ENCODE measurements at places on chromosomes 5 and 9. TPM values are rescaled to one million over a fixed set of nuclear protein-coding genes. Genes with fewer than 3 reads are reported as not detected.

DNA sequence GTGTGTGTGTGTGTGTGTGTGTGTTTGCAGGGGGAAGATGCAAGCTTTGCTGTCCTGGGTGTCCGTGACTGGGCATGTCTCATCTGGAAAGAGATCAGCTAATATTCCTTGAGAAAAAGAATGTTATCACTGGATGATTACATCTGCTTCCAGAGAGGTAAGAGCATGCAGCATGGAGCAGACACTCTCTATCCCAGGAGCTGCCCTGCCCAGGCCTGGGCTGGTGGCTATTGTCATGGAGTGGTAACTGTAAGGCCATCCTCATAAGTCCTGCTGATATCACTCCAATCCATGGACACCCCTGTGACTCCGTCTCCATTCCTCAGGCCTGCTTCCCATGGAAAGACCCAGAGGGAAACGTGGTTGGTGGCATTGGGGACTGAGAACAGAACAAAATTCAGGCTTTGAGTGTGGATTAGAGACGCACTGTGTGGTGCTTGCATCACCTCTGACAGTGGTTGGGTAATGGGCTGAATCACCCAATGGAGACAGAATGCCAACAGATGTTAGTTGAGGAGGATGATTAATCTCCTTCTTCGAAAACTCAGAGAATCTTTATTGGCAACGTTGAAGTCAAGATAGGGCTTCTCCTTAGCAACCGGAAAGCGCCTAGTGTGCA, 52.0 kb upstream of the KCNIP1 start:
- no peak for DNase-seq

ADAMTS13 gene
- total RNA-seq, result 2.2 TPM

GRCh38 chr5:56561455-56561854, 253.9 kb upstream of the MAP3K1 start:
- no peak for DNase-seq

- DNase-seq, result no peak
Measured at GRCh38 chr9:108162664-108163063, 673.1 kb upstream of the KLF4 start.

PCA3 gene
- total RNA-seq, result 0.16 TPM

- DNase-seq, result peak; percentile 16
Measured at GRCh38 chr5:43631182-43631910, 28.4 kb downstream of the NNT start.

VLDLR gene
- 45.7 TPM for total RNA-seq

LCN15 gene
- total RNA-seq, result not detected

OR13C9 gene
- total RNA-seq, result 0.62 TPM

DNA sequence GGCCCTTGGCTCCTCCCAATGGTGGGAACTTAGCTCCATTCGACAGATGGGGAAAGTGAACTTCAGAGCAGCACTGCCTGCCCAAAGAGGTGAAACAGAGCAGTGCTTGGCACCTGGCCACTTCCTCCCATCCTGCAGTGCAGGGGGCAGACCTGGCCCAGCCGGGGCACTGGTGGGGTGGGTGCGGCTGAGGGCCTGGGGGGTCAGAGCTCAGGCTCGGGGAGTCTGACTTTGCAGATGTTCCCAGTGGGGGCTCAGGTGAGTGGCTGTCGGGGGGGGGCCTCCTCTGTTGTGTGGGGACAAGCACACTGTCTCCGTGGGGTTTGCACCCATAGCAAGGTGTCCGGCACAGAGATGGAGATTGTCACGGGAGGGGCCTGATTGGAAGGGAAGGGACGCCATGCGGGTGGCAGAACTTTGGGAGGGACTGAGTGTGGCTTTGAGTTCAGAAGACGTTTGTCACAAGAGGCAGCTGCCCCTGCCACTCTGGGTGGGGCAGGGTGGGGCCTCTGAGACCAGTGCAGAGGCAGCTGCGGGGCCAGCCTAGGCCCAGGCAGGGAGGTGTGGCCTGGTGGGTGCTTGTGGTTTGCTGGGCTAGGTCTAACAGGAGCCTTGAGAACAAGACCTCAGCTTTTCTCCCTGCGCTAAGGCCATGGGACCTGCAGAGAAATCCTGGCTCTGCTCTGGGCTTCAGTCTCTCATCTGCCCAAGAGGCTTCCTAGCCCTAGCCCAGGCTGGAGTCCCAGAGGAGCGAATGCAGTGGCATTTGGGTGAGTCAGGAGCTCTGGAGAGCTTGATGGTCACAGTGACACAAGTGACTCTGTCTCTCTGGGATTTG, 2.5 kb downstream of the MYMK start:
- DNase-seq, result no peak

EPB41L4A gene
- total RNA-seq, result 78.8 TPM

- no peak for DNase-seq
Measured at GRCh38 chr5:39058178-39058921, 15.8 kb downstream of the RICTOR start.

GRCh38 chr5:135085133-135085935, 51.3 kb upstream of the PITX1 start:
- DNase-seq, result no peak

DNA sequence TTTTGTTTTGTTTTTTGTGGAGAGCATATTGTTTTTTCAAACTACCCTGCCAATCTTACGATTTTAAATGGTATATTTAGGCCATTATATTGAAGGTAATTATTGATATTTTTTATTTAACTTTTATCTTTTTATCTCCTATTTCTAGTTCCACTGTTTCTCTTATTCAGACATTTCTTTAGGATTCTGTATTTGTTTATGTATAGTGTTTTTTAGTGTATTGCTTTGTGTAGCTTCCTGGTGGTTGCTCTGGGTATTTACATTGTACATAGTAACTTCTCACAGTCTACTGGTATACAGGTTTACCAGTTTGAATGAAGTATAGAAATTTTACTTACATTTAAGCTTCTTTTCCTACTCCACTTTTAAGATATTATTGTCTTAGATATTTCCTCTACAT, 63.2 kb downstream of the ERCC6L2 start:
- DNase-seq, result no peak

NUTM2F gene
- not detected for total RNA-seq

MYMK gene
- total RNA-seq, result not detected

STC2 gene
- 0.31 TPM for total RNA-seq
